Right atrium auricular region (tissue), 2 donors: ENCODE measurements at places on chromosomes 11 and 22. TPM values are rescaled to one million over a fixed set of nuclear protein-coding genes. Genes with fewer than 3 reads are reported as not detected.

Gene CCDC116
- not detected for total RNA-seq

DNA sequence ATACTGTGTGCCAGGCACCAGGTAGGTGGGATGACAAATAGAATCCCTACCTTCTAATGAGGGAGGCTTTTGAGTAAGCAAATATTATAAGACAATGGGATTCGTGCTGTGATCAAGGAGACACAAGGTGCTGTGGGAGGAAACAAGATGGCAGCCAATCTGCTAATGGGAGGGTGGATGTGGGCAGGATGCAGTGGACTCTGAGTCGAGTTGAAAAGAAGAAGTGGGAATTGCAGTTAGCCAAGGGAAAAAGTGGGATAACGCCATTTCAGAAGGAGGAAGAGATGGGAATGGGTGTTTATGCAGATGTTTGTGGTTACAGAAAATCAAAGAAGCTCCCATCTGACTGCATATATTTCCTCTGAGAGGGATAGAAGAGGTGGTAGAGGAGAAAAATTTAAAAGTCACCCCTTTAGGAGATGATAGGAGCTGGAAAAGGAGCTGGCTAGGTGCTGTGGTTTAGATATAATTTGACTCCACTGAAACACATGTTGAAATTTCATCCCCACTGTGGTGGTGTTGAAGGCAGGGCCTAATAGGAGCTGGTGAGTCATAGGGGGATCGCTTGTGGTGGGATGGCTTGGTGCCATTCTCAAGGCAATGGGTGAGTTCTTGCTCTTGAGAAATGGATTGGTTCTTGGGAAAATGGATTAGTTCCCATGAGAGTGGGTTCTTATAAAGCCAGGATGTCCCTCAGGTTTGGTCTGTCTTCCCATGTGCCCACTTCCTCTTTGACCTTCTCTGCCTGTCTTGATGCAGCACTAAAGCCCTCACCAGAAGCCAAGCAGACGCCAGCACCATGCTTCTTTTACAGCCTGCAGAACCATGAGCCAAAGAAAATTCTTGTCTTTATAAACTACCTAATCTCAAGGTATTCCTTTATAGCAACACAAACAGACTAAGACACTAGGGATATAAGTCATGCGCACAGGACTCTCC is 30.0 kb upstream of the POU2AF1 start:
- H3K4me1 ChIP-seq = no peaks in the 10 kb centered on the region
- H3K36me3 ChIP-seq = no peaks in the 10 kb centered on the region
- no peak overlapping the region for H3K27ac ChIP-seq
- no peaks in the 10 kb centered on the region for H3K27me3 ChIP-seq
- no peak overlapping the region for H3K4me3 ChIP-seq

- no peaks in the 10 kb centered on the region for H3K4me1 ChIP-seq
- DNase-seq = peak; percentile 64
- H3K27me3 ChIP-seq = no peaks in the 10 kb centered on the region
- H3K4me3 ChIP-seq = no peak overlapping the region
- H3K27ac ChIP-seq = no peak overlapping the region
Observed at GRCh38 chr11:18243783-18244362, 4.6 kb downstream of the SAA2 start.

GRCh38 chr11:39804271-39804670 is 1655.2 kb downstream of the LRRC4C start:
- no peaks in the 10 kb centered on the region for H3K27me3 ChIP-seq
- no peak overlapping the region for H3K27ac ChIP-seq
- no peak overlapping the region for H3K4me3 ChIP-seq
- H3K4me1 ChIP-seq = no peaks in the 10 kb centered on the region
- DNase-seq = no peak

DNA sequence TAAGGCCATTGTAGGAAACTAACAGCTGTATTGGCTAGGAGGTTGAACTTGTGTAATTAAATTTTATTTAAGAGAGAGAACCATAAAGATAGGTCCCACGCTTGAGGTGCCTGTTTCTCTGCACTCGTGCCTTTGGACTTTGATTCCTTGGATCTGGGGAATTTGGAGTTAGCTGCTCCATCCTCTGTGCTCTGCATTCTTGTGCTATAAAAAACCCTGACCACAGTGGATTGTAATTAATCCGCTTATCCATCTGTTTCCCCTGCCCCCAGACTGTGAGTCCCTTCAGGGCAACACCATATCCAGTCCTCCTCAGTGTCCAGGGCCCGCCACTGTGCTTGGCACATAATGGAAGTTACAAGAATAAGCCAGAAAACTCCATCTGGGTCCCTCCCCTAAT is 169.8 kb downstream of the SPON1 start:
- no peak overlapping the region for H3K4me3 ChIP-seq
- no peak overlapping the region for H3K27ac ChIP-seq
- no peaks in the 10 kb centered on the region for H3K4me1 ChIP-seq
- no peaks in the 10 kb centered on the region for H3K27me3 ChIP-seq
- no peak for DNase-seq
